ENCODE measurements at places on chromosomes 3 and 15.
A peak's percentile ranks its signal among the peaks of the same experiment; 100 is the strongest.

GRCh38 chr3:12875857-12876836 is 34.8 kb upstream of the RPL32 start:
- no peak for DNase-seq

- DNase-seq, result no peak
Measured at GRCh38 chr3:150079029-150079739, 108.5 kb upstream of the PFN2 start.

- no peak for DNase-seq
Measured at GRCh38 chr3:126827121-126827520, 123.1 kb downstream of the CHCHD6 start.

GRCh38 chr3:119598410-119599098 is 869 bp downstream of the PLA1A start:
- DNase-seq, result no peak

- DNase-seq, result no peak
Measured at GRCh38 chr3:122052968-122053367, 2.2 kb upstream of the CD86 start.

GRCh38 chr15:101167753-101168462 is 83.9 kb downstream of the CHSY1 start:
- peak; percentile 53 for DNase-seq

GRCh38 chr3:4984511-4984864 is 5.3 kb downstream of the BHLHE40 start:
- DNase-seq, result no peak

GRCh38 chr15:45715528-45715927 is 80.7 kb downstream of the SQOR start:
- DNase-seq, result no peak

GRCh38 chr3:103134023-103134724 is 699.4 kb downstream of the ZPLD1 start:
- DNase-seq, result no peak

DNA sequence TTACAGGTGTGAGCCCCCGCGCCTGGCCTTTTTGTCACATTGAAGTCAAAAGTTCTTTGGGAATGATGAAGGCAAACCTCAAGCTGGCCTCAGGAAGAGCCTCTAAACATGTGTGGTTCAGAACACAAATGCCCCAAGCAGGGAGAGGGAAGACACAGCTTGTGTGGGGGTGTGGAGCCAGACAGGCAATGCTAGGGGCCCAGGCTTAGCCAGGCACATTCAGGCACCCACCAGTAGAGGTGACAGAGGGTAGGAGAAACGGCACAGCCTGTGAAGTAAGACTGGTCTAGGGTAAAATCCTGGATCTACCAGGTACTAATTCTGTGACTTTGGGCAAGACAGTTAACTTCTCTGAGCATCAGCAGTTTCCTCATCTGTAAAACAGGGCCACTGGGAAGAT is 3.5 kb downstream of the HDC start:
- no peak for DNase-seq

DNA sequence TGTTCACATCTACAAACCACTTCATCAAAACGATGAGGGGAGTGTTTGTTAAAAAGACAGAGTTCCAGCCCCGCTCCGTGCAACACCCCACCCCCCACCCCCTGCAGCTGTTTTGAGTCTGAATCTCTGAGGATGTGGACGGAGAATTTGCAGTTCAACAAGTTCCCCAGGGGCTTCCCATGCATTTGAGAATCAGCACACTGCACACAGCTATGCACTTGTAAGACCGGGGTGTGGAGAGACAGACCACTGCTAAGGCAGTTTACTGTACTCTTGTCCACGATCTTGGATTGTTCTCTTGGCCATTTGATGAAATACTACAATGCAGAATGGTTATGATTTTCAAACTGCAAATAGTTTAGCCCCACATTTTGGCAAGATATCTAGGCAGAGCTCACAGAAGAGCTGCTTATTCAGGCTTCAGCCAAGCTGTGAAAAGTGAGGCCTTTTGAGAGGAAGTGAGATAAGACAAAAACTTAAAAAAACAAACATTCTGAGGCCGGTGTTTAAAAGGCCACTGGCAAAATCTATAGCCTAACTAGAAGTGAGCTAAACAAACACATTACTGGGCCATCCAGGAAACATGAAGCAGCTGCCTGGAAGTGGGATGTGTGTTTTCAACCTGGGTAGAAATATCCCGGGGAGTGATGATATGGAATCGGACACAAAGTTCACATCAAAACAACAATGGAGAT is 308.2 kb upstream of the ADAMTS9 start:
- no peak for DNase-seq

GRCh38 chr3:69888040-69888942 is 111.2 kb upstream of the SAMMSON start:
- no peak for DNase-seq

DNA sequence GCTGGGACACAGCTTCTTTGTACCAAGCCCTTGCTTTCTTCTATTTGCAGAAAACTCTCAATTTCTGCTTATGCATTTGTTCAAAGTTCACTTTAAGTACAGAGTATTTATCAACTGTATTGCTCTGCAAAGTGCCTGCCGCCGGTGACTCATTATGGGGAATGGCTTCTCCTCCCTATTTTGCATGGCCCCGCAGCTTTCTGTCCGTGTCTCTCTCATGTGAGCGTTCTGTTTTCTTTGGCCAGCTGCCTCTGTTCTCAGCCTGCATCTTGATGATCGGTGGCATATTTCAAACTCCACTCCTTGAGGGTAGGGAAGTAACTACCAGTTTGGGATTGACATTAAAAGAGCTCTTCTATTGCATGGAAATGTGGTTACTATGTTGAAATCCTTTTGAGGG is 28.6 kb upstream of the ST8SIA2 start:
- no peak for DNase-seq

GRCh38 chr3:122031123-122031468 is 9.0 kb upstream of the ILDR1 start:
- no peak for DNase-seq

- DNase-seq, result no peak
Measured at GRCh38 chr3:112303764-112304325, 9.8 kb upstream of the SLC9C1 start.

GRCh38 chr15:94246016-94246415 is 14.7 kb downstream of the MCTP2 start:
- no peak for DNase-seq

- DNase-seq, result no peak
Measured at GRCh38 chr3:30356866-30357753, 249.3 kb upstream of the TGFBR2 start.

DNA sequence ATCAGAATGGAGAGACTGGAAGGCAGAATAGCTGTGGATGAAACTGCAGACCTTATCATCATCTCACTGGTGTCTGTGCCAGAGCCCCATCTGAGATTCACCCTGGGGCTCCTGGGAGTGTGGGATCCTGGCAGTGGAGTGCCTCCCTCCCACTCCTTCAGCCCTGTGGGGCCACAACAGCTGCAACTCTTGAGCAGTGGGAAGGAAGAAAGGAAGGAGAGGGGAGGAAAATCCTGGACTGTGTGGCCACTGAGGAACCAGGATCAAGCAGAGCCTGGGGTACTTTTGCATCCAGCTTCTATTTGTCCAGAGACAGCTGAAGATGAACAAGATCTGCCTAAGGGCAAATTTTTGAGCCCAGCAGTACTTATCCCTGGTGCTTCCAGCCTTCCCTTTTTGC is 13.1 kb upstream of the ALDH1A2 start:
- DNase-seq, result no peak

GRCh38 chr3:179695672-179696313 is 43.0 kb downstream of the USP13 start:
- no peak for DNase-seq

GRCh38 chr3:25495304-25495703 is 67.2 kb downstream of the RARB start:
- DNase-seq, result no peak

- no peak for DNase-seq
Measured at GRCh38 chr15:64045774-64046420, 388 bp downstream of the DAPK2 start.

DNA sequence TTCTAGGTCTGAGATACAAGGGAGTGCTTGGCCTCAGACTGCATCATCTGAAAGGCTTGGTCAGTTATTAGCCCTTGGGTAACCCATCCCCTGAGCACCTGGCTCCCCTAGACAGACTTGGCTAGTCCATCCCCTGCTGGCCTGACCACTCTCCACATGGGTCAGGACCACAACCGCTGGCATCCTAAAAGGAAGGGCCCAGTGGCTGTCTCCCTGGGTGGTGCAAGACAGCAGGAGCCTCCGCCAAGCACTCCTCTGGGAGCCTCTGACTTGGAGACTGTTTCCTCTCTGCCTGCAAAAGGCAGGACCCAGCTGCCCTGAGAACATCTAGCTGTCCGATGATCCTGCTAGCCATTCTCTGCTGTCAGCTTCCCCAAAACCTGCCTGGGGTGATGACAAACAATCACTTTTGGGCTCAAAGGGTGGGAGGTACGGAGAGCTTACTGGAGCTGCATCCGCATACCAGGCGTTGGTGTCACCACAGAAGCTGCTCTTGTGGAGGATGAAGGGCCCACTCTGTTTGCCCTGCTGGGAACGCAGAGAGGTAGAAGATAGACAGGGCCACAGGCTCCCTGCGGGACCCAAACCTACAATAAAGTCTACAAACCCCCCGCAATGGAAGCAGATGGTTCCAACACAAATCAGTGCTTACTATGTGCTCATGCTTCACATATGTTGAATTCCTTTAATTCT is 108.0 kb upstream of the PRR20G start:
- DNase-seq, result no peak

DNA sequence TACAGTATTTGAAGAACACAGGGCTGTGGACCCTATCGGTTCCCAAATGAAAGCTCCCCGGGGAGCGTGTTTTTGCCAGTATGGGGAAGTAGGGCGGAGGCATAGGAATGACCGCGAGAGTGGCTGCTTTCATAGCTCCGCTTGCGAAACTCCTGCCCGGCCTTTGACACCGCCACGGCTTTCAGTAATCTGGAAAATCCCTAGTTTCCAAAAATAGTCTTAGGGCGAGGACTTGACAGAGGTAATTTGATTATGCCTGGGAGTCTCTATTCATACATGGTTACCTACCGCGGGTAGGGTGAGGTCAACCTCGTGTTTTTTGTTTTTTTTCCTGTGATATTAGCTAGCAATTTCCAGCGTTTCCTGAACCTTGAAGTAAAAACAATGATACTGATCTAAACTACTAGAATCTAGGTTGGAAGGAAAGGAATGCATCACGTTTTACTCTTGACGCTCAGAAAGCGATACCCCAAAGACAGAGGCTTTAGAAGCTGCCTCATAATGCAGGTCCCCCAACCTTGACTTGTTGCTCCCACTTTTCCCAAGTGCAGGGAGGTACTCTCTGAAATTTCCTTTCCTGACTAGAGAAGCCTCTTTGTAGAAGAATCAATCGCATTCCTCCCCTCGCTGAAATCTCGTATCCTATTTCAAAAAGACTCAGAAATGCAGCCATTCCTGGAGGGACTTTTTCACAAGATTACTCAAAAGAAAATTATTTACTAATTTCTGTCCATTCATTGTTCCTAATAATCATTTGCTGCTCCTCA is 894 bp upstream of the CCNL1 start:
- DNase-seq, result no peak

GRCh38 chr15:50823281-50823680 is 57.8 kb upstream of the SPPL2A start:
- no peak for DNase-seq

DNA sequence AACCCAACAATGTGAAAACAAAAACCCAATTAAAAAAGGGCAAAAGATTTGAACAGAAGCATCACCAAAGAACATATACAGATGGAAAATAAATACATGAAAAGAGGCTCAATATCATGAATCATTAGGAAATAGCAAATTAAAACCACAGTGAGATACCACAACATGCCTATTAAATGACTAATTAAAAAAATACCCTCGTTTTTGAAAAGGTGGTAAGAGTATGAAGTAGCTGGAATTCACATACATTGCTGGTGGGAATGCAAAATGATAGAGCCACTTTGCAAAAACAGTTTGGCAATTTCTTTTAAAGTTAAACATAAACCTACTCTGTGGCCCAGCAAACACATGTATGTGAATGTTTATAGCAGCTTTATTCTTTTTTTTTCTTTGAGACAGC is 75.8 kb downstream of the B3GNT5 start:
- DNase-seq, result no peak

All from stimulated activated CD8-positive, alpha-beta memory T cell treated with anti-CD3 and anti-CD28 coated beads, Interleukin-12 subunit alpha, Interleukin-12 subunit beta, amount 100 ng/mL, for 1 hour (primary cell).